ENCODE measurements at places on chromosomes 5 and 9.

GRCh38 chr9:122261469-122261881, 3.2 kb downstream of the RBM18 start:
- DNase-seq: no peak

DNA sequence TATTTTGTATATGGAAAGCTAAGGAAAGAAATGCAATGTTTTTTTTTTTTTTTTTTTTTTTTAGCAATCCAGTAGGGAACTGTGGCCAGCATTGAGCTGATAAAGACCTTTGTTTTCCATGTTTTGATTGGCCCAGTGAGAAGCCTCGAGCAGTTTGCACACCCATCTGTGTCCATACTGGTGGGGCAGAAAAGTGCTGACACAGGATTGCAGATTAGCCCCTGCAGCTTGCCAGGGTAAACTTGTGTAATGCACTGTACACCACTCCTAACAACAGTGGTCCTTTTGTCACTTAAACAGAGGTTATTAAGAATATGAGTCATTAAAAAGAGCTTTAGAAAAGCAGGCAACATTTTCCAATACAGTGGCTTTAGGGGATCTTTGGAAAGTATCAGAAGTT, 132.8 kb upstream of the CDKN2B start:
- DNase-seq: no peak

GRCh38 chr5:107486489-107486888, 184.2 kb downstream of the EFNA5 start:
- DNase-seq: peak; percentile 13

DNA sequence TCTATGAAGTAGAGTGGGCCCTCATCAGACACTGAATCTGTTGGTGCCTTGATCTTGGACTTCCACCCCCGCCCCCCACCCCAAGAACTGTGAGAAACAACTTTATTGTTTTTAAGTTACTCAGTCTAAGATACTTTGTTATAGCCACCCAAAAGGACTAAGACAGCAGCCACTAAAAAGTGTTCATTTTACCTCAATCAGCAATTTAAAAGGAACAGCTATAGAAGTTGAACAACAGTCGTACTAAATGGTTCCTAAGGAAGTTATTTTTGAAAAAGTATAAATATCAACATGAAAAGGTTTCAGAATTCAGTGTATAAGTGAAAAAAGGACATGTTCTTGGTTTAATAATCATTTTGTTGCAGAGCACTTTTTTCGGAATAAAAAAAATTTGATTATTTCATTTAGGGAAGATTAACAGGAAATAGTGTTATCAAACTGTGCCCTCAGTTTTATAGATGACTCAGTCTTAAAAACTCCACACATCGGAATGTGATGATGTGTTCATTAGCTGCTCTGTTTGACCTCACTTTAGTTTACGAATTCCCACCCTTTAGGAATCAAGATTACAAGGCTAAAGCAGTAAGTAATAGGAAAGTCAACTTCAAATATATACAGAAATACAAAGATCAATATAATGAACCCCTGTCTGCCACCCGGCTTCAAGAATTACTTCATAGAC, 71.2 kb downstream of the MTAP start:
- DNase-seq: no peak

DNA sequence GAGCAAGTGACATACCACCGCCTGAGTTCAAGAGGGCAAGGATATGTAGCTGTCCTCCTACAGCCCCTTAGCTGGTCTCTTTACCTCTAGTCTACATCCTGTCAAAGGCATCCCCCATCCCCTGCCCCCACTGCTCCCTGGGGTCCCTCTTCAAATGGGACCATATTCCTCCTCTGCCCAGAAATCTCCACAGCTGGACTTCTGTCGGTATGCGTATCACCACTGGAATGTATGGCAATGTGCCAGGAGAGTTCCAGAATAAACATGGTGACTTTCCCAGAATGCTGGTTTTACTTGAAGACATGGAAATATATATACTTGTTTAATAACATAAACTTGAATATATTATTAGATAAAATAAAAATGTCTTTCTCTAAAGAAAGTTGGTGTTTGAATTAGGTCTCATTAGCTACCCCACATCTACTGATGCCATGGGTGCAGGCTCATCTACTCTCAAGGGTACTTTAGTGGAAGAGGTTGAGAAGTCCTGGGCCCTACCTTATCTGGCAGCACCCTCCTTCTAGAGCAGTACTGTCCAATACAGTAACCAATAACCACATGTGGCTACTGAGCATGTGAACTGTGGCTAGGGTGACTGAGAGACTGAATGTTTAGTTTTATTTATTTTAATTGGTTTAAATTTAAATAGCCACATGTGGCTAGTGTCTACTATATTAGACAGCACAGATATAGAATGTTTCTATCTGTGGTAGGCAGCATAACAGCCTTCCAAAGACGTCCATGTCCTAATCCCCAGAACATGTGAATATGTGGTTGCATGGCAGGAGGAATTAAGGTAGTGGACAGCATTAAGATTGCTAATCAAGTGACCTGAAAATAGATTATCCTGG, 181.7 kb upstream of the SLC30A5 start:
- no peak for DNase-seq

- no peak for DNase-seq
These were observed 347.3 kb upstream of the CDH6 start for GRCh38 chr5:30846171-30846570.

DNA sequence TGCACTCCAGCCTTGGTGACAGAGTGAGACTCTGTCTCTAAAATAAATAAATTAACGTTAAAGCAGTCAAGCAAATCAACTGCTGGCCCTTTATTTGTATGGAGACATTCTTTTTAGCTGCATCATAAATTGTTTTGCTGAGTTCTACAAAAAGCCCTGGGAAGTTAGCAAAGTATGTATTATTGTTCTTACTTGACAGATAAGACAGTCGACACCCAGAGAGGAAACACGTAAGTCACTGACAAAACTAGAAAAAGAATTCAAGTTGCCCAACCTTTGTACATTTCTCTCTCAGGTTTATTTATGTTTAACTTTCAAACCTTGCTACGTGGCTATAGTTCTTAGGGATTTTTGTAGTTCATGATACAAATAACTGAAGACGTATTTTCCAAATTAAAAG, 40.4 kb upstream of the MACIR start:
- DNase-seq: no peak

DNA sequence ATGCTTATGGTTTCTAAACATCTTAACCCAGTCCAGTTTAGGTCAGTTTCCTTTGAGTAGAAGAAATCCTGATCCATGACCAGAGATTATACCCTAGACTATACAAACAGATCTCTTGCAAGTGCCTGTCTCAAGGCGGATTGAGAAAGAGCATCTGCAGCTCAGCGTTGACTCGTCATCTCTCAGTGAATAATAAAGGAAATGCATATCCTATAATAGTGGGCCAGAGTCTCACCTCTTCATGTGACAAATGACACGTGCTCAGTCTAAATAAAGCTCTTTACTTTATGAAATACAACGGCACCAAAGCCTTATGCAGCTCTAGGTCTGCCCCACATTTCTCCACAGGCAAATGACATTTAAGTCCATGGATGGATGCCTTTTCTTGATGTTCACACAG, 179.4 kb upstream of the NR3C1 start:
- DNase-seq: no peak

- no peak for DNase-seq
These were observed 23.8 kb upstream of the IER5L start for GRCh38 chr9:129201866-129202265.

- DNase-seq: no peak
These were observed 3.2 kb downstream of the ROR2 start for GRCh38 chr9:91946653-91947488.

GRCh38 chr5:38556088-38556598, 303 bp downstream of the LIFR start:
- peak; percentile 9 for DNase-seq

DNA sequence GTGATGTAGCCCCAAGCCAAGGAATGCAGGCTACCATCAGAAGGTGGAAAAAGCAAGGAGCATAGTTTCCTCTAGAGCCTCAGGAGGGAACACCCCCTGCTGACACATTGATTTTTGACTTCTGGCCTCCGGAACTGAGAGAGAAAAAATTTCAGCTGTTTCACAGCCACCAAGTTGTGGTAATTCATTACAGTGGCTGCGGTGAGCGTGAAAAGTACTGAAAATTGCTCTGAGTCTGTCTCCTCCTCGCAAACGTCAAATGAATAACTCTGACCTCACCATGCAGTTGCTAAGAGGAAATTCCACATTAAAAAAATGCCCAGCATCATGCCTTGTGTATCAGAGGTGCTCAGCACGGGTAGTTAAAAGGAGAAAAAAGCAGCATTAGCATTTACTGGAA, 277.9 kb upstream of the MSX2 start:
- no peak for DNase-seq

DNA sequence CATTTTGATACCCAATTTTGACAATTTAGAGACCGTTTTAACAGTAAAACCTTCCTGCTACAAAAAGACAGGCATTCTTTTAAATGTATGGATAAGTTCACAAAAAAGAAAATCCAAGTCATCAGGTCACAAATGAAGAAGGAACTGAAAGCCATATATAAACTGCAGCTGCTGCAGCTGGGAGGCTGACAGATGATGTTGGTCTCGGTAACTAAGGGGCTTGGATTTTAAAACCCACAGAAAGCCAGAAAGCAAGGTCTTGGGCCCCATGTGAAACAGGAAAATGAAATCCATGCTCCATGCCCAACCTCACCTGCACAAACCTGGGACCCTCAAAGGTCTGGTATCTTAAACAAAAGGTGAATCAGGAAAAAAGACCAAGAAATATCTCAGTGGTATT, 15.7 kb upstream of the C5orf34 start:
- DNase-seq: no peak
